ENCODE measurements at places on chromosomes 13 and 19. TPM values are rescaled to one million over a fixed set of nuclear protein-coding genes. Genes with fewer than 3 reads are reported as not detected.

SKA3 gene
- 1.7 TPM for total RNA-seq

SDHAF1 gene
- total RNA-seq: 20.3 TPM

CFD gene
- total RNA-seq: 0.54 TPM

KLF5 gene
- total RNA-seq: 0.69 TPM

ZNF577 gene
- 13.2 TPM for total RNA-seq

ZNF701 gene
- total RNA-seq: 30.6 TPM

AMH gene
- 4.8 TPM for total RNA-seq

SIGLEC7 gene
- not detected for total RNA-seq

GRCh38 chr19:51440846-51441409 is 17.3 kb downstream of the SIGLEC8 start:
- H3K27ac ChIP-seq: peak overlapping the region; percentile 77
- H3K4me1 ChIP-seq: peaks cover 30% of the 10 kb centered on the region
- H3K27me3 ChIP-seq: peaks cover 18% of the 10 kb centered on the region
- DNase-seq: no peak

- no peak overlapping the region for H3K4me3 ChIP-seq
- peaks cover 10% of the 10 kb centered on the region for H3K27me3 ChIP-seq
- no peaks in the 10 kb centered on the region for H3K36me3 ChIP-seq
- DNase-seq: no peak
- H3K27ac ChIP-seq: no peak overlapping the region
- H3K4me1 ChIP-seq: no peaks in the 10 kb centered on the region
Observed at GRCh38 chr13:26236296-26236695, 14.2 kb upstream of the RNF6 start.

DNA sequence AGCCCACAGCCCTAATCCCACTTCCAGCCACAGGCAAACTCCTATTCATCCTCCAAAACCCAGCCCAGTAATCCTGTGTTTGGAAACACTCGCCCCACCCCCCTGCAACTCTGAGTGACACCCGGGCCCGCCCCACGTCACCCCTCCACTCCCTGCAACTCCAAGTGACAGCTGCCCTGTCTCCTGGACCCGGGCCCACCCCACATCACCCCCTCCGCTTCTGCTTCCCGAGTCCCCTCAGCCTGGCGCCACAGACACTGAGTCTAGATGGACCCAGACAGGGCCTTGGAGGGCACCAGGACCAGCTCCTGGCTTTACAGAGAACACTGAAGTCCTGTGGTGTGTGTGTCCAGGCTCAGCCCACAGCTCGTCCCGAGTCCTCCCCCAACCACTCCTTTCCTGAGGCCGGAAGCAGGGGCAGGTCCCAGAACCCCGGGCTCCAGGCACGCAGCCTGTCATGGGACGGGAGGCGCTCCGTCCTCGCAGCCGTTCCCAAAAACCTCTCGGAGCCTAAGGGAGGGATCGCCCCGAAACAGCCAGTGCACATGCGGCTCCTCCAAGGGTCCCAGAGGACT is 7.7 kb downstream of the REXO1 start:
- peaks cover 17% of the 10 kb centered on the region for H3K36me3 ChIP-seq
- no peaks in the 10 kb centered on the region for H3K27me3 ChIP-seq
- H3K4me3 ChIP-seq: no peak overlapping the region
- DNase-seq: no peak

GRCh38 chr19:14545716-14546082 is 16.3 kb downstream of the TECR start:
- H3K36me3 ChIP-seq: peaks cover 17% of the 10 kb centered on the region
- H3K27me3 ChIP-seq: no peaks in the 10 kb centered on the region
- peaks cover 20% of the 10 kb centered on the region for H3K4me1 ChIP-seq

DNA sequence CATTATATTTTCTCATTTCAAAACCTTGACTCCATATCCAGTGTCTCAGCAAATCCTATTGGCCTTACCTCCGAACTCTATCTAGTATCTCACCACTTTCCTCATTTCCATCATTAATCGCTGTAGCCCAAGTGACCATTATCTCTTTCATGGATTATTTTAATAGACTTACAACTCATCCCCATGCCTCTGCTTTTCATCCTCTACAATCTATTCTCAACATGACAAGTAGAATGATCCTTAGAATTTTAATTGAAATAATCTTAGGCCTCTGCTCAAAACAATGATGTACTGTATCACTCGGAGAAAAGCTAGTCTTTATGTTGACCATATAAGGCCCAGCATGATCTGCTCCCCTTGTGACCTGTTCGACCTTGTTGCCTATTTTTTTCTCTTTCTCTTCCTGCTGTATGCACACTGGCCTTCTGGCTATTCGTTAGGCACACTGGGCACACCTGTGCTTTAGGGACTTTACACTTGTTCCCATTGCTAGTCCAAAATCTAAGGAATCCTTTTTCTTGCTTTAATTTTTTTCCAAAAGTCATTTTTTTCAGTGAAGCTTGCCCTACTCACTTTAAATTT is 21.4 kb downstream of the DNAJC15 start:
- H3K4me1 ChIP-seq: peaks cover 96% of the 10 kb centered on the region
- H3K36me3 ChIP-seq: peaks cover 14% of the 10 kb centered on the region
- DNase-seq: no peak
- H3K4me3 ChIP-seq: peak overlapping the region; percentile 76
- H3K27ac ChIP-seq: peak overlapping the region; percentile 99
- H3K27me3 ChIP-seq: no peaks in the 10 kb centered on the region

DNA sequence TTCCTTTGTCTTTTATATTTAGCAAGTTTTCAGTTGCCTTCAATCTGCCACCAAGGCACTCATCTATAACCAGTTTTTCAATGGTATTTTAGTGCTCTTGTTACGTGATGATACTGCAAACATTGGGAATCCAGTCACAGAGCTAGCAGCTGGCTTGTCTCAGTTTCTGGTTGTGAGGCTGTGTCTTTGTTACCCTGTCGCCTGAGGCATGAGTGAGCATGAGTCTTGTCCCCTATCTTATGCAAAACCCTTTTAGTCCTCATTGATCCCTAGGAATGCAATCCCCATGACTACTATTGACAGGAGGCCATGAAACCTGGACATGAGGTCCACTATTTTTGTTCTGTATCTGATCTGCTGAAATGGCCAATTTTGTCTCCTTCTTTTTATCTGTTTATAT is 391.0 kb downstream of the LMO7 start:
- no peaks in the 10 kb centered on the region for H3K4me1 ChIP-seq
- H3K27me3 ChIP-seq: no peaks in the 10 kb centered on the region
- no peak overlapping the region for H3K27ac ChIP-seq
- no peaks in the 10 kb centered on the region for H3K36me3 ChIP-seq

DNA sequence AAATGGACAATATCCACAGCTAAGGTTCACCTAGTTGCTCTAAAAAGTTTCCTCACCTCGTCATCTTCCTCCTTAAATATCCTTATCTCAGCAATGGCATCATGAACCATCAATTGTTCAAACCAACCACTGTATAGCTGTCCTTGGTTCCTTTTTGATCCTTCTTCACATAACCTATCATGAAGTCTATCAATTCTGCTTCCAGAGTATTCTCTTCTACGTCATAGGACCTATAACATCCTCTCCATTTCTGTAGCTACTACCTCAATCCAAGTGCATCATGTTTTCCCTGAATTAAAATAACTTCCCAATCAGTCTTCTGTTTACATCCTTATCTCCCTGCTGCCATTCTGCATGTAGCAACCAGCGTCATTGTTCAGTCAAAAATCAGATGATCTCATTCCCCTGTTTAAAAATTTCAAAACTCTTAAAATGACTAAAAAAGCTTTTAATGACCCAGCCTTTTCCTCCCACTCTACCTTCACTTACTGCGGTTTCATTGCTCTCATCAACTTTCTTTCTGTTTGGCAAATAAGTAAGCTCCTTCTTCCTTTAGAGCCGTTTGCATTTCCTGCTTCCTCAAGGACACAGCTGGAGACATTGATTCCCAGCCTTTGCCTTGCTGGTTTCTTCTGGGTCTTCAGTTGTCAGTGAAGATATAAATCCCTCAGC is 223.9 kb upstream of the MIR17HG start:
- no peaks in the 10 kb centered on the region for H3K4me1 ChIP-seq
- no peak overlapping the region for H3K4me3 ChIP-seq
- no peak overlapping the region for H3K27ac ChIP-seq
- H3K27me3 ChIP-seq: no peaks in the 10 kb centered on the region
- DNase-seq: no peak

DNA sequence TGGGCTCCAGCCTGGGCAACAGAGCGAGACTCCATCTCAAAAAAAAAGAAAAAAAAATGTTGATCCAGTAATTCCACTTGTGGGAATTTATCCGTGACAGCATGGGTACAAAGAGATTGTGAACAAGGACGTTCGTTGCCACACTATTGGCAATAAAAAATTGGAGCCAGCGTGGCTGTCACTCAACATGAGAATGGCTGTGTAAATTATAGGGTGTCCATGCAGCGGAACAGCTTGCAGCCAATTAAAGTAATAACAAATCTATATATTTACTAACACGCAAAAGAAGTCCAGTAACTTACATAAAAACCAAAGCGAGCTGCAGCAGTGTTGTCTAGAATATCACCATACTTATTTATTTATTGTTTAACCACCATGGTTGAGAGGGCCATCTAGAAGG is 19.3 kb downstream of the DPF1 start:
- no peak overlapping the region for H3K27ac ChIP-seq
- peaks cover 9% of the 10 kb centered on the region for H3K27me3 ChIP-seq
- H3K4me1 ChIP-seq: peaks cover 6% of the 10 kb centered on the region
- no peak overlapping the region for H3K4me3 ChIP-seq
- DNase-seq: no peak
- peaks cover 79% of the 10 kb centered on the region for H3K36me3 ChIP-seq

DNA sequence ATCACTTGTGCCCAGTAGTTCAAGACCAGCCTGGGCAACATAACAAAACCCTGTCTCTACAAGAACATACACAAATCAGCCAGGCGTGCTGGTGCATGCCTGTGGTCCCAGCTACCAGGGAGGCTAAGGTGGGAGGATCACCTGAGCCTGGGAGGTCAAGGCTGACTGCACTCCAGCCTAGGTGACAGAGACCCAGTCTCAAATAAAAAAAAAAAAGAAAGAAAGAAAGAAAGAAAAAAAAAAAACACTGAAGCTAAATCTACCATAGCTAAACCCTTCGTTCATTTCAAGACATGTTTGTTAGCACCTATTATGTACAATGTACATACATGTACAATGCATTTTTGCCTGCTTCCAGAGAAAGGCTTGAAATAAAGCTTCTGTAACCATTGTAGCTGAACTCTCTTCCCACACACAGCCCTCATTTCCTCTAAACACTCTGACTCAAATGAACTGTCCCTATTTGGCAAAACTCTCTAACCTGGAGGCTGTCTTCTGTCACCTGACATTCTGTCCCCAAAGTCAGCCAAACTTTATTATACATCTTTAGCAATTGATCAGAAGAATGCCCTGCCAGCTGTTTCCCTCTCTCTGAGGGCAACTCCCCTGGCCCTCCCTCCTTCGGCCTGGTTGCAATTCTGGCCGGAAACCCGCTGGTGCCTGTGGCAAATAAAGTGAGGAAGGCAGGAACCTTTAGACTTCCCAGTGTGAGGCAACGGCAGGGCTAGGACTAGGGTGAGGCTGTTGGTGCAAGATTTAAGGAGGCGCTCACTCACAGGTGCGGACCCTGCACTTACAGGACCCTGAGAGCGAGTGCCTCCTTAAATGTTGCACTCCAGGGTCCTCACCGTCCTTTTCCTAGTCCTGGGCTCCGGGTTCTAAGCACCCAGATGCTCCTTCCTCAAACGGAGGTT is 1.8 kb downstream of the ETHE1 start:
- H3K36me3 ChIP-seq: no peaks in the 10 kb centered on the region
- H3K27ac ChIP-seq: peak overlapping the region; percentile 54
- peak overlapping the region; percentile 89 for H3K4me3 ChIP-seq
- H3K27me3 ChIP-seq: no peaks in the 10 kb centered on the region
- H3K4me1 ChIP-seq: peaks cover 25% of the 10 kb centered on the region

GRCh38 chr13:59906413-59907049 is 257.2 kb downstream of the DIAPH3 start:
- H3K4me3 ChIP-seq: no peak overlapping the region
- no peak overlapping the region for H3K27ac ChIP-seq
- no peaks in the 10 kb centered on the region for H3K36me3 ChIP-seq
- H3K4me1 ChIP-seq: no peaks in the 10 kb centered on the region
- H3K27me3 ChIP-seq: no peaks in the 10 kb centered on the region

- no peak overlapping the region for H3K4me3 ChIP-seq
- no peak overlapping the region for H3K27ac ChIP-seq
- H3K27me3 ChIP-seq: peaks cover 24% of the 10 kb centered on the region
- H3K4me1 ChIP-seq: peaks cover 6% of the 10 kb centered on the region
Observed at GRCh38 chr19:15587663-15588062, 27.4 kb upstream of the CYP4F8 start.

DNA sequence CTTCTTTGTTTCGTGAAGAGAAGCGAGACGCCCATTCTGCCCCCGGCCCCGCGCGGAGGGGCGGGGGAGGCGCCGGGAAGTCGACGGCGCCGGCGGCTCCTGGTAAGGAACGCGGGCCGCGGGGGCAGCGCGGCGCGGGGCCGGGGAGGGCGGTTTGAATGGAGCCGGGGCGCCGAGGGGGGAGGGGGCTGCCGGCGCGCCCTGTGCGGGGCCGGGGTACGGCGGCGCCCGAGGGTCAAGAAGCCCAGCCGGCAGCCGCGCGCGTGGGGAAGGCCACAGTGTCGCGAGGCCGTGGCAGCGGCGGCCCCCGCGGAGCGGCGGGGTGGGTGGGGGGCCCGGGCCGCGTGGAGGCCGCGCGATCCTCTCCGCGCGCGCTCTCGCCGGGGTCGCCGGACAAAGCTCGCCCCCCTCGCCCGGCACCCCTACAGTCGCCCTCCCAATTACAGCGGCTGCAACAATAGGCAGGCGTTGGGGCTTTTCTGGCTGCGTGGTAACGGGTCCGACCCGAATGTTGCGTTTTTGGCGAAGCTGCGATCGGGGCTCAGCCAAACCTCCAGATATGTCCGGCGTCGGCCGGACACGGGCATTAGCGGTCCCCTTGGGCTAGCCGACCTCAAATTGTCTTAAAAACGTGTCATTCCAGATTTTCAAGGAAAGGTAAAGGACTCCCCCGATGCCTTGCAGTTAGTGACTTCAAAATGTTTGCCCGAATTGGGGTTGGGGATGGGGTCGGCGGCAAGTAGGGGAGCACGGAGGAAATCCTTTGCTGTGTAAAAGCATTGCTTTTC is 437 bp downstream of the SMARCA4 start:
- peak; percentile 74 for DNase-seq
- H3K4me3 ChIP-seq: peak overlapping the region; percentile 93
- peak overlapping the region; percentile 84 for H3K27ac ChIP-seq
- peaks cover 5% of the 10 kb centered on the region for H3K36me3 ChIP-seq
- H3K4me1 ChIP-seq: peaks cover 40% of the 10 kb centered on the region
- H3K27me3 ChIP-seq: no peaks in the 10 kb centered on the region

GRCh38 chr13:20702530-20702914 is 977 bp upstream of the IL17D start:
- peak overlapping the region; percentile 93 for H3K4me3 ChIP-seq
- H3K36me3 ChIP-seq: peaks cover 2% of the 10 kb centered on the region
- H3K27ac ChIP-seq: no peak overlapping the region
- peaks cover 14% of the 10 kb centered on the region for H3K4me1 ChIP-seq
- no peak for DNase-seq
- H3K27me3 ChIP-seq: peaks cover 21% of the 10 kb centered on the region

DNA sequence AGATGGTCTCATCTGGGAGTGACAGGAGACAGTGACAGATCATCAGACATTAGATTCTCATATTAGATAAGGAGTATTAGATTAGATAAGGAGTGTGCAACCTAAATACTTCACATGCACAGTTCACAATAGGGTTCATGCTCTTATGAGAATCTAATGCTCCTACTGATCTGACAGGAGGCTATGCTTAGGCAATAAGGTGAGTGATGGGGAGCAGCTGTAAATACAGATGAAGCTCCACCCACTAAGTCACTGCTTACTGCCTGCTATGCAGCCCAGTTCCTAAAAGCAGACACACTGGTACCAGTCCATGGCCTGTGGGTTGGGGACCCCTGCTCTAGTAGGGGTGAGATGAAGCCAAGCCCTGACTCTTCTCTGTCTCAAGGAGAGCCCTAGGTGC is 10.0 kb upstream of the IGFL3 start:
- H3K27me3 ChIP-seq: peaks cover 41% of the 10 kb centered on the region
- H3K36me3 ChIP-seq: no peaks in the 10 kb centered on the region
- no peaks in the 10 kb centered on the region for H3K4me1 ChIP-seq
- no peak overlapping the region for H3K27ac ChIP-seq
- no peak for DNase-seq
